NCI-H524 (cell line): ENCODE measurements at places on chromosomes 4 and X.

DNA sequence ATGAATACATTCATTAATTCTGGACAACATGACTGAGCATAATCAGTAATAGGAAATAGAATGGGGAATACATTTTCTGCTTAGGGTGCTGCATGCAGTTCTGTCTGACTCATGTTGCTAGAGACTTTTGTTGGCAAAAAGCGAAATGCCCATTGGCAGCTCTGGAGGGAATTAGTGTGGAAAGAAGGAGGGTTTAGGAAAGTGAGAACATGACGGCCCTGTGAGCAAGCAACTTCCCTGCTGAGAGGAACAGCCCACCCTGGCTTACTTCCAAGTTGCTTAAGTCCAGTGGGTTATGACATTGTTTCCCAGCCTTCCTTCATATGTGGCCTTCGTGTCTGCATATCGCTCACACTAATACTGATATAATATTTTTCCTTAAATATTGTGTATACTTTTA is 13.8 kb downstream of the MAD2L1 start:
- DNase-seq, result no peak

- no peak for DNase-seq
Measured at GRCh38 chr4:115781528-115782146, 668.2 kb upstream of the NDST4 start.

- DNase-seq, result no peak
Measured at GRCh38 chrX:55290963-55291362, 26.2 kb upstream of the PAGE3 start.

GRCh38 chr4:142164767-142165500 is 528.6 kb downstream of the IL15 start:
- no peak for DNase-seq

DNA sequence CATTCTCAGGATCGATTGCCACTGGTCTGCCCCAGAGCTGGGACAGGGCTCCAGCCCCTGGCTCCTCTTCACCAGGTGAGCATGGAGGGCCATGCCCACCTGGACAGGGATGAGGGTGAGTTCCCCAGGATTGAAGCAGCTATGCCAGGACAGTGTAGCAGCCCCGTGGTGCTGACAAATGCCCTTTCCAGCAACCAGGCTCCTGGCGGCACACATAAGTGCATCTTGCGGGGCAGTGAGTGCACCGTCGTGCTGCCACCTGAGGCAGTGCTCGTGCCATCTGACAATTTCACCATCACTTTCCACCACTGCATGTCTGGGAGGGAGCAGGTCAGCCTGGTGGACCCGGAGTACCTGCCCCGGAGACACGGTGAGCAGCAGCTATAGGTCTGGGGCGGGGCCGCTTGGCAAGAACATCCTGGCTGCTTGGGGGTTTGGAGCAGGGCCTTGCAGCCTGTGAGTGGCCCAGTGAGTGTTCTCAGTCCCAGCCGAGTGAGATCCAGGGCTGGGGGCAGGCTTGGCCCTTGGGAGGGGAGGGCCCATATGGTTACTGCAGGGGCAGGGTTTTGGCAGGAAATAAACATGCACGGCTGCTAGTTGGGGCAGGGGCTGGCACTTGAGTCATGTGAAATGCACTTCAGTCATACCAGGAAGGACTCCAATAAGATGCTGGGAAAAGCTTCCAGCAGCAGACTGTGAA is 6.1 kb downstream of the IL9R start:
- DNase-seq, result no peak

DNA sequence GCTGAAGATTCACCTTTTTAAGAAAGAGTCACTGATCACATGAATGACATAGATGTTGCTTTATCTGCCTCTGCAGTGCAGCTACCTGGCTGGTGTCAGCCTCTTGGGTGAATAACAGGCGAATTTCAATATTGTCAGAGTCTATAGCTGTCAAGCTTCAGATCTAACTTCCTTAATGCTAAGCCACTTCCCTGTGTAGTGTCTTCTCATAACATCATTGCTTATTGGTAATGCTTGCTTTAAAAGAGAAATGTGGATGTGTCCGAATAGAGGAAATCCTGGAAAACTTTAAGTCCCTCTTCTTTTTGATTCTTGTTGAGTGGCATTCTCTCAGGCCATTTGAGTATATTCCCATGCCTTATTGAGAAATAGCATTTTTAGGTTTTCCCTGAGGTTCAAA is 7.3 kb upstream of the IGFBP7 start:
- DNase-seq, result no peak

DNA sequence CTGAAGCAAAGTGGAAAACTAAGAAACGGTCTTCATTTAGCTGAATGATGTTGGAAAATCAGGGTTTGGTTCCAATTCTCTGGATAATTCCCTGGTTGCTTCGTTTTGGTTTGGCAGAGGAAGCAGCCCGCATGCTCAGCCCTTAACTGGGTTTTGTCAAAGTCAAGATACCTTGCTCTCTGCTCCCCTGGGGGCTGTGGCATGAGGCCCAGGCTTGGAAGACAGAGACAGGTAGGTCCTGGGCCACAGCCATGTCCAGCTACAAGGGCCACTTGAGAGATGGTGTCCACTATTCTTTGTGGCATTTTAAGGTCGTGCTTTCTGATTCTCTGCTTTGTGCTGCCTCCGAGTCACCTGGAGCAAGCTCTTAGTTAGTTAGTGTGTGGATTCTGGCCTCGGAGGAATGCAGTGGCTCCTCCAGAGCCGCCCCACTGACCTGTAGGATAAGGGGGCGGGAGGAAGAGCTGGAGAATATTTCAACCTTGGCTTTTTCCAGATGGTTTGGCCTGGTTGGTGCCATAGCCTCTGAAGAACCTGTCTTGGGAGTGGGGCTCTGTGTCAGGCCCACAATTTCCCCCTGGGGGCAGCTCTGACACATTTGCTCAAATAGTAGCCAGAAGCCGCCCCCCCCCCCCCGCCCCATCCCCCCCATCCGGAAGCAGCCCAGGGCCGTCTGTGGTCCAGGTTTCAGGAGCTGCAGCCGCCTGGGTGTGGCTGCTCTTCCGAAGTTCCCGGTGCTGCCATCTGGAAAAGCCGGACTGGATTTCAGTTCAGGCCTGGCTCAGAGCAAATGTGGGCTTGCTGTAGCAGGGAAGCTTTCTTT is 147.1 kb downstream of the NHS start:
- DNase-seq, result peak; percentile 44

DNA sequence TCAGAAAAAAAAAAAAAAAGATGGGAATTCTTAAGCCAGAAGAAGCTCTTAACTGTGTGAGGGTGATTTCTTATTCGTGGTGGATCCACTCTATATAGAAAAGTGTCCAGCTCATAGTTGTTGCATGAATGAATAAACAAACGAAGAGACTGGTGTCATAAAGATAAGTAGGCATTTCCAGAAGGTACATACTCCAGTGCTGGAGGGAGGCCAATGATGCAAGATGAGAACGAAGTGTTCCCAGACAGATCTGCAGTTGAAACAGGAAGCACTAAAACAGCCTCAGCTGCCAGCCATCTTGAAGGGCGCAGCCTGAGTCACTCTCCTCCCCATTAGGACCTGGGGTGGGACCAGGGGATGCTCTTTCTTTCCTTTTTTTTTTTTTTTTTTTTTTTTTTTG is 47.4 kb upstream of the HOPX start:
- DNase-seq, result peak; percentile 38

DNA sequence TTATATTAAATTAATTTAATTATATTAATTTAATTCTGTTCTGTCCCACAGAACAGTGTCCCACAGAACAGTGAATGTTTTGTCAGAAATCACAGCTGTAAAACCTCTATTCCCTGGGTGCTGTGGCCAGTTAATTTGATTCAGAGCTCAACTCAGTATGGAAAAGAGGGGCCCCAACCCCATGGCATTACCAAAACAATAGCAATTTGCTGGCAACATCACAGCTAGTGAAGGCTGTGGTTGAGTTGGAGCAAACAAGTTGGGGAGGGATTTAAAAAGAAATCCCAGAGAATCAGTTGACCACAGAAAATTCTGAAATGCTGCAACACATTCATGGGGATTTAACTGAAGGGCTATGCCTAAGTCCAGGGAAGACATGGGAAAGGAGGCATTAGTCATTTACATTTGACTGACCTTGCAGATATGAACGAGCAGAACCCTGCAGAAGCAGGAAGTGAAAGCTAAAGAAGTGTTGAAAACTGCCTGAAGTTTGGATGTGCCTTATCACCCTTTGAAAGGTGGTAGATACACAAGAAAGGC is 30.1 kb downstream of the PDHA2 start:
- no peak for DNase-seq

DNA sequence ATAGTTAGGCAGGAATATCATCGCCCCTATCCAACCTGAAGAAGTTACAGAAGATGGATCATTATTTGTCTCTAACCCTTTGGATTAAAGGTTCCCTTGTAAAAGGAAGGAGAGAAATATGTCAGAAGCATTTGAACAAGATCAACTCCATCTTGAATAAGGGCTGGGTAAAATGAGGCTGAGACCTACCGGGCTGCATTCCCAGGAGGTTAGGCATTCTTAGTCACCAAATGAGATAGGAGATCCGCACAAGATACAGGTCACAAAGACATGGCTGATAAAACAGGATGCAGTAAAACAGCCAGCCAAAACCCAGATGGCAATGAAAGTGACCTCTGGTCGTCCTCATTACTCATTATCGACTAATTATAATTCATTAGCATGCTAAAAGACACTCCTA is 148.9 kb downstream of the GALNTL6 start:
- DNase-seq, result no peak

DNA sequence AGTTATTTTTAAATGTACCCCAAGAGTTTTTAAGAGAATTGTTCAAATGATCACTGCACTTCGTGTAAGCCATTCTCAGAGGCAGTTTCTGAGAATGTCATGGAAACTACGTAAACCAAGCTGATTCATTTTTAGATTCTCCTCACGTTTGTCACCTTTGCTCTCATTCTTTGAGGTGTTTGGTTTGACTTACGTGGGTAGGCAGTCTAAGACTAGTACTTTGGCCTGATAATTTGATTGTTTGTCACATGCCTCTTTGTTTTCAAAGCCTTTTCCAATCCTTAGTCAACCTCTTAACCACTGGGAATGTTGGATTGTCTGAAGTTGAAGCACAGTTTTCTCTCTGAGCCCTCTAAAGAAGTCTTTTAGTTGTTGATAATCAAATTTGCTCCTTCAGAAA is 10.5 kb downstream of the SEPTIN11 start:
- DNase-seq, result no peak
